ENCODE measurements at places on chromosomes 6 and 20. TPM values are rescaled to one million over a fixed set of nuclear protein-coding genes. Genes with fewer than 3 reads are reported as not detected.

GRCh38 chr6:78492351-78493017 lies 374.9 kb upstream of the IRAK1BP1 start:
- H3K4me1 ChIP-seq: no peaks in the 10 kb centered on the region
- H3K4me3 ChIP-seq: no peak overlapping the region
- no peaks in the 10 kb centered on the region for H3K36me3 ChIP-seq
- DNase-seq: peak; percentile 32
- H3K27me3 ChIP-seq: no peaks in the 10 kb centered on the region

Gene ZNF341
- 1.6 TPM for polyA plus RNA-seq

DNA sequence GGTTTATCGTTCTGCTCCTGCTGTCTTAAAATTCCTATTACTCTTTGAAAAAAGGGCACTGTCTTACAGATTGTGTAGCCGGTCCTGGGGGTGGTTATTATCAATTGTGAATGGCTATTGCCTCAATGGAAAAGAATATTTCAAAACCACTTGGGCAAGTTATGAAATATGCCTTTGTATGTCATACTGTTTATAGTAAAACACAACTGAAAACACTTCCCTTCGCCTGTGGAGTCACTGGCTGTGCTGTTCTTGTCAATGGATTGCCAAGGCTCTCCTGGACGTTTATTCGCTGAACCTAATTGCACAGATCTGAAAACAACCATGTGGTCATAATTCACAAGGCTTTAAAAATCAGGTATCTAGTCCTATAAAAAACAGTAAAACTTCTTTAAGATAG lies 47.8 kb upstream of the TAGAP start:
- H3K27ac ChIP-seq: no peak overlapping the region
- H3K27me3 ChIP-seq: no peaks in the 10 kb centered on the region
- no peak overlapping the region for H3K4me3 ChIP-seq
- H3K36me3 ChIP-seq: no peaks in the 10 kb centered on the region
- peak; percentile 64 for DNase-seq

Gene NMBR
- polyA plus RNA-seq: not detected

Gene WFDC12
- polyA plus RNA-seq: not detected

DNA sequence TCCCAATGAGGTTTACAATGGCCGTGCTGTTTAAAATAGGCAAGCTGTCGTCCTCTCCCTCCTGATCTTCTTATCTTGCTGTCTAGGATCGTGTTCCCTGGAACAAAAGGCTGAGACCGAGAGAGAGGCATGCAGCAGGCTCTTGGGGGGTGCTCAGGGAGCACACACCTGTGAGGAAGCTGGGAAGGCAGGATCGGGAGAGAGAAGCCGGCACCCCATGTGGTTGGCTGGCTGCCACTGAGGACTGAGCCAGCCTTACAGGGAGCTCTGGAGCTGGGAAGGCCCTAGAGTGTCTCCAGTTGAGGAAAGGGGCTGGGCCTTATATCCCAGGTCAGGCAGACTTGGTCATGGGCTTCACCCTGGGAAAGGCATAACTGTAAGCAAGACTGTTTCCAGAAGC lies 184.2 kb downstream of the LY86 start:
- no peaks in the 10 kb centered on the region for H3K27me3 ChIP-seq
- no peak overlapping the region for H3K27ac ChIP-seq
- H3K36me3 ChIP-seq: no peaks in the 10 kb centered on the region
- no peak for DNase-seq

DNA sequence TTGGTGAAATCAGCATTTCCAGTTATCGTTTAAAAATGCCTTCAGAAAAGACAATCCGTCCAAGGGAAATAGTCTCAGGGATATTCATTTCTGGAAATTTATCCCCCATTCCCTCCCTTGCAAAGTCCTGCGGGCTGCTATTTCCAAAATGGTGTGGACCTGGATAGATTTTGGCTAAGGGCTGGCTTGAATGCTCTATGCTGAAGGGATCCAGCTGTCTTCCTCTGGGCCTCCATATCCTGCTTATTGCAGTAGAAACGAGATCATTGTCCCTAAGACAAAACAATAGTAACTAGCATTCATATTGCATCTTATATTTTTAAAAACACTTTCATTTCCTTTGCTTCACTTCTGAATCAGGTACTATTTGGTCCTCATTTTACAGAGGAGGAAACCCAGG lies 129.9 kb downstream of the ANKRD60 start:
- no peak overlapping the region for H3K4me3 ChIP-seq
- no peak overlapping the region for H3K27ac ChIP-seq
- peaks cover 3% of the 10 kb centered on the region for H3K27me3 ChIP-seq
- H3K4me1 ChIP-seq: no peaks in the 10 kb centered on the region

Gene POU5F1
- polyA plus RNA-seq: 0.23 TPM

DNA sequence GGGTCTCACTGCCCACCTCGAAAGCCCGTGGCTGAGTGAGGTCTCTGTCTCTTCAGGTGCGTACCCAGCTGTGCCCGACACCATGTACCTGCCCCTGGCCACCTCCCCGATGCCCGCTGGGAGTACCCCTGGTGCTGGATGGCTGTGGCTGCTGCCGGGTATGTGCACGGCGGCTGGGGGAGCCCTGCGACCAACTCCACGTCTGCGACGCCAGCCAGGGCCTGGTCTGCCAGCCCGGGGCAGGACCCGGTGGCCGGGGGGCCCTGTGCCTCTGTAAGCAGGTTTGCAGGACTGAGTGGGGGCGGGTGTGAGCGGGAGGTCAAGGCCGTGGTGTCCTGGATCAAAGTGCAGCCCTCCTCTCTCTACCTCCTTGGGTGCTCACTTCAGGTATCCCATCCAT lies 4.7 kb downstream of the CCN5 start:
- H3K4me3 ChIP-seq: no peak overlapping the region
- peaks cover 5% of the 10 kb centered on the region for H3K27me3 ChIP-seq
- H3K4me1 ChIP-seq: peaks cover 18% of the 10 kb centered on the region
- H3K36me3 ChIP-seq: no peaks in the 10 kb centered on the region

- H3K36me3 ChIP-seq: no peaks in the 10 kb centered on the region
- DNase-seq: peak; percentile 59
- H3K27me3 ChIP-seq: no peaks in the 10 kb centered on the region
- H3K4me1 ChIP-seq: no peaks in the 10 kb centered on the region
These were observed 455.0 kb upstream of the SOX4 start for GRCh38 chr6:21138336-21139069.

GRCh38 chr6:167892835-167893815 lies 66.4 kb downstream of the AFDN start:
- no peaks in the 10 kb centered on the region for H3K4me1 ChIP-seq
- no peaks in the 10 kb centered on the region for H3K27me3 ChIP-seq
- H3K27ac ChIP-seq: no peak overlapping the region
- no peaks in the 10 kb centered on the region for H3K36me3 ChIP-seq
- H3K4me3 ChIP-seq: no peak overlapping the region

- no peak overlapping the region for H3K27ac ChIP-seq
- no peaks in the 10 kb centered on the region for H3K27me3 ChIP-seq
- DNase-seq: no peak
- peaks cover 2% of the 10 kb centered on the region for H3K4me1 ChIP-seq
These were observed 21.0 kb downstream of the XRN2 start for GRCh38 chr20:21324126-21324525.

DNA sequence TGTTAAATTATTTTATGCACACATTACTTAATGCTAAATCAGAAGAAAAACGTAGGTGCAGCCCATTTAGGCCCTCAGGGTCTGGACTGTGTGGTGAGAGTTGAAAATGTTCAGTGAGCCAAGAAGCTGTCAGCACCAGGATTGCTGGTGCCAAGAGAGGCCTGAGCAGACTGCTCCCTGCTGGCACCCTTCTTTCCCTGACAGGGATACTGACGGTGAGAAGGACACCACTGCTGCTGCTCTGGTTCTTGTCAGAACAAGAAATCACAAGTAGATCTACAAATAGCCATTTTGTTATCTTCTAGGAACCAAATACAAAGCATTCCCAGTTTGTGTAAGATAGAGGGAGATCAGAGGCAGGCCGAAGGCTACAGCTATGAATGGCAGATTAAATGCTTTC lies 48.7 kb upstream of the CRISP1 start:
- no peaks in the 10 kb centered on the region for H3K36me3 ChIP-seq
- H3K27me3 ChIP-seq: no peaks in the 10 kb centered on the region
- H3K27ac ChIP-seq: no peak overlapping the region
- no peak overlapping the region for H3K4me3 ChIP-seq
- H3K4me1 ChIP-seq: no peaks in the 10 kb centered on the region
- no peak for DNase-seq

GRCh38 chr6:111269401-111269970 lies 182.2 kb downstream of the SLC16A10 start:
- peaks cover 3% of the 10 kb centered on the region for H3K36me3 ChIP-seq
- peak; percentile 57 for DNase-seq
- H3K27me3 ChIP-seq: no peaks in the 10 kb centered on the region
- H3K4me3 ChIP-seq: no peak overlapping the region
- H3K4me1 ChIP-seq: no peaks in the 10 kb centered on the region
- H3K27ac ChIP-seq: no peak overlapping the region

Gene MUC22
- polyA plus RNA-seq: not detected

Gene LCA5
- polyA plus RNA-seq: 1.9 TPM

GRCh38 chr6:124927806-124928205 lies 34.4 kb upstream of the RNF217 start:
- H3K4me1 ChIP-seq: no peaks in the 10 kb centered on the region
- H3K27me3 ChIP-seq: no peaks in the 10 kb centered on the region
- H3K36me3 ChIP-seq: no peaks in the 10 kb centered on the region

- no peaks in the 10 kb centered on the region for H3K36me3 ChIP-seq
- DNase-seq: no peak
- H3K27ac ChIP-seq: no peak overlapping the region
- no peaks in the 10 kb centered on the region for H3K27me3 ChIP-seq
- H3K4me1 ChIP-seq: no peaks in the 10 kb centered on the region
- no peak overlapping the region for H3K4me3 ChIP-seq
These were observed 1.4 kb upstream of the ENPP3 start for GRCh38 chr6:131635384-131636340.
